Activated T-helper 2 cell treated with anti-CD3 and anti-CD28 coated beads, Interferon-gamma antibody, Interleukin-2, Interleukin-4, amounts not matched to agents 10 μg/mL and 5 μg/mL and 100 μg/mL, durations not matched to agents 14 hours and 24 hours and 36 hours (primary cell): ENCODE measurements at places on chromosomes 3 and 15. TPM values are rescaled to one million over a fixed set of nuclear protein-coding genes. Genes with fewer than 3 reads are reported as not detected.

Gene DPPA4
- not detected in 2 replicates for total RNA-seq

Gene CLDN18
- not detected in 2 replicates for total RNA-seq

Gene TMEM212
- 0.09 TPM in 1 of 2 replicates, not detected in the other for total RNA-seq

Gene CKMT1A
- total RNA-seq, result 0.11 and 0.48 TPM in 2 replicates

Gene ZBTB38
- total RNA-seq, result 25.4 and 27.2 TPM in 2 replicates

Gene ZNF80
- total RNA-seq, result 0.64 and 0.74 TPM in 2 replicates

Gene CDAN1
- total RNA-seq, result 24.2 and 26.6 TPM in 2 replicates

Gene SMCO1
- not detected in 2 replicates for total RNA-seq

Gene SNX22
- 0.98 and 1.4 TPM in 2 replicates for total RNA-seq

Gene SERPINI2
- not detected in 2 replicates for total RNA-seq

Gene UACA
- 1.1 and 1.3 TPM in 2 replicates for total RNA-seq

Gene P2RY1
- total RNA-seq, result 1.7 and 2.1 TPM in 2 replicates
